ENCODE measurements at places on chromosomes 5 and 9.

DNA sequence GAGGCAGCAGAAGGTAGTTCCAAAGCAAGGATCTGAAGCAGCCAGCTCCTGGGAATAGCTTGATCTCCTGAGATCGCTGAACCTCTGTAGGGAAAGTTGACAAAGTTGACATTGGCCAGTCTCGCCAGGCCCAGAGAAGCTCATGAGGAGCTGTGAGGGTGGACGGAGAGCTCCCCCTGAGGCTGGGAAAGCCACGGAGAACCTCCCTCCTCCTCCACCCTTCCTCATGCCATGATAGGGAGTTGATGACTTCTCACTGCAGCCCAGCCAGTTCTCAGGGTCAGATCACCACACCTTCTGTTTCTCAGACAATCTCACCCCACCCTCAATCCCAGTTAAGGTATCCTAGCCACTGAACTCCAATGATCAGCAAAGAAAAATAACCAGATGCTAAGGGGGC is 30.4 kb upstream of the KCNV2 start:
- DNase-seq = no peak

DNA sequence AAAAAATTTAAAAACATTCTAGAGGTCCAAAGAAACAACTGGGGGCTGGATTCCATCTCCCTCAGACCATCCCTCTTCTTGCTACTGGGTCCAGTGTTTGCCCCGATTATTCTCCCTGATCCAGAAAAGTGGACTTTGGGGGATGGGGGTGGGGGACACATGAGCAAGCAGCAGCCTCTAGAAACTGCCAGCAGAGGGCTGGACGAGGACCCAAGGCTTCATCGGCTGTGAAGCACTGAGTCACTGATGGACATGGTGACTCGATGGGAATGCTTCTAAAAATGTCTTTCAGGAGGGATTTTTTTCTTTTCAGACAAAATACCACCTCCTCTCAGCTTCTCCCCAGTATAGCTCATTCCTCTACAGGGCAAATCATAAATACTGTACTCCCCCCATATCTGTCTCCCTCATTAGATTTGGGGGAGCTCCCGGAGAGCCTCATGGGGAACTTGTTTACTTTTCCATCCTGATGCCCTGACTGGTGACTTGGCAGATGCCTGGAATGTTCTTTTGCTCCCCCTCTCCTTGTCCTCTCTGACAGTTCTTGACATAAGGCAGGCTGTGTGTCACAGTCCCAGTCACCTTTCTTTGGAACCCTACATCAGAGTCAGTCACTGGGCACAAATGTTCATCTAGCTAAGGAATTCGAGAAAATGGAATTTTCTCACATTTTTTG is 67.2 kb upstream of the STC2 start:
- no peak for DNase-seq

GRCh38 chr5:133289686-133290367 is 238.0 kb downstream of the HSPA4 start:
- no peak for DNase-seq

DNA sequence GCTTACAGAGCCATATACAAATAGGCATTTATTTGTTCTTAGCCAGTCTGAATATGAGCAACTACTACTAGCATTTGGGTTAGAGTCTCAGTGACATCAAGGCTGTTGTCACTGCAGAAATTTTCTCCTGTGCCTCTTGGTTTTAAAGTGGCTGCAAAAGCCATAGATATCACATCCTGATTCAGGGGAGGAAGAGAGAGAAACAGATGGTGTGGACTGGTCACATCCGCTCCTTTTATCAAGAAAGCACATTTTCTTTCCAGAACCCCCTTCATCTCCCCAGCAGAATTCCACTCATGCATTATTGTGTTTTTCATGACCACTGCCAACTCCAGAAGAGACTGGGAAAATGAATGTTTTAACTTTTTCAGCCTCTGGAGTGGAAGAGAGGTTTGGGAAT is 69.8 kb downstream of the PTTG1 start:
- no peak for DNase-seq

GRCh38 chr5:34897646-34898045 is 17.7 kb downstream of the RAD1 start:
- no peak for DNase-seq

DNA sequence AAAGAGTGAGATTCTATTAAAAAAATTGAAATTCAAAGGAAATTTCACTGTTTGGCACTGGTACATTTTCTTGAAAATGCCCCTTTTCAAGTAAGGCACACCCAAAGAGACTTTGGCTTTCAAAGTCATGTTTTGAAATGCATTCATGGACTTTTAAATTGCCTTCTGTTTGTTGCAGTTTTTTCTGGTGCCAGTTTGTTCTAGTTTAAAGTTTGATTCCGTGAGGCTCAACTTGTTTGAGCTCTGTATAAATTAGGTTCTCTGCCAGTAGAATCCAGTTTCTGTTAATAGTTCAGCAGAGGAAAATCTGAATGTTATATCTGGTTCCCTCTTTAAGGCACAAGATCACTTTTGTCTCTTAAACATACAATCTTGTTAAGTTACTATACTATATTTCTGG is 16.4 kb downstream of the ATP6V0E1 start:
- DNase-seq = no peak

GRCh38 chr5:71810023-71810422 is 90.9 kb downstream of the CARTPT start:
- no peak for DNase-seq

DNA sequence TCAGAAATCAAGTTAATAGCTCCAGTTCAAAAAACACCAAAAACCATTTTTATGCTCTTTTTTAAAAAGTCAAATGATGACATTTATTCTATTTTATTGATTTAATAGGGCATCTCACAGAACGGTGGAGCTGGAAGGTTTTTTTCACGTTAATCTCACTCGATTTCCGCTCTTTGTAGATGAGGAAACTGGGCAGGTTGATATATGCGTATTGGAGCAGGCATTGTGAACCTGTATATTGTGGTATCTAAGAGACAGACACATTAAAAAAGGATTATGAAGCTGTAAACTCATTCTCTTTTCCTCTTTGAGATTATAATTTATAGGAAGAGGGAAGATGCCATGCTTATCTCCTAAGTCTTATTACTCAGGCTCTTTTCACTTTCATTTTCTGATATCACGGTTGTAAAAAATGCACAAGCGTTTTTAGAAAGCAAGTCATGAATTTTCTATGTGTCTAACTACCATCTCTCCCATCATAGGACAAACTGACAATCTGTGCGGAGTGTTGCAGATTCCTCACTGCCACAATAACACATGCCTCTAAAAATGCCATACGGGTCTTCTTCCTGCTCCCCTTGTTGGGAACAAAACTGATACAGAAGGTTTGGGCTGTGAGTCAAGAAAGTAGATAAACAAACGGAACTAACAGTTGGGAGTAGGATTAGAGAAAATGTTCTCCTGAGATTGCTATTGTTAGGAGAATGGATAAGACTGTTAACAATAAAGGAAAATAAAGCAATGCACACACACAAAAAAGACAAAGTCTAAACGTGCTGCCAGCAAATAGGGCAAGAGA is 1997.7 kb downstream of the MAT2B start:
- DNase-seq = no peak

GRCh38 chr5:139212486-139212885 is 14.3 kb upstream of the SIL1 start:
- DNase-seq = peak; percentile 68

- DNase-seq = peak; percentile 95
Observed at GRCh38 chr9:81724242-81724889, 35.0 kb upstream of the TLE1 start.

- peak; percentile 40 for DNase-seq
Observed at GRCh38 chr5:64811050-64811640, 42.4 kb downstream of the CWC27 start.

GRCh38 chr5:11777096-11777495 is 127.2 kb downstream of the CTNND2 start:
- no peak for DNase-seq

DNA sequence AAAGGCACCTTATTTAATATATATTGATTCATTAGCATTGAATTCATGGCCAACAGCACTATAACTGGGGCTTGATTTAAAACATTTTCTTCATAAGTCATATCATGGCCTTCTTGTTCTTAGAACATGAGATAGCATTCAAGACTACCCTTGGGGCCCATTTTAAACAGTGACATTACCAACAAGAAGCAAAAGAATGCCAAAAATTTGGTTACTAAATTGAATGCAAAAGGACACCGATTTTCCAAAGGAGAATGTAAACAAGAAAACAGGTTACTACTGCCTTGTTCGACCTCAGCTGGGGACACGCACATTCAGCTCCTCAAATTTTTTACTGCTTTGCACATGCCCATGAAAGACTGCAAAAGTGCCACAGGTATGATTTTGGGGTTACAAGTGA is 219.4 kb upstream of the TLE4 start:
- DNase-seq = no peak
